Sciatic nerve (tissue), 2 donors: ENCODE measurements at places on chromosomes 1 and 21.

DNA sequence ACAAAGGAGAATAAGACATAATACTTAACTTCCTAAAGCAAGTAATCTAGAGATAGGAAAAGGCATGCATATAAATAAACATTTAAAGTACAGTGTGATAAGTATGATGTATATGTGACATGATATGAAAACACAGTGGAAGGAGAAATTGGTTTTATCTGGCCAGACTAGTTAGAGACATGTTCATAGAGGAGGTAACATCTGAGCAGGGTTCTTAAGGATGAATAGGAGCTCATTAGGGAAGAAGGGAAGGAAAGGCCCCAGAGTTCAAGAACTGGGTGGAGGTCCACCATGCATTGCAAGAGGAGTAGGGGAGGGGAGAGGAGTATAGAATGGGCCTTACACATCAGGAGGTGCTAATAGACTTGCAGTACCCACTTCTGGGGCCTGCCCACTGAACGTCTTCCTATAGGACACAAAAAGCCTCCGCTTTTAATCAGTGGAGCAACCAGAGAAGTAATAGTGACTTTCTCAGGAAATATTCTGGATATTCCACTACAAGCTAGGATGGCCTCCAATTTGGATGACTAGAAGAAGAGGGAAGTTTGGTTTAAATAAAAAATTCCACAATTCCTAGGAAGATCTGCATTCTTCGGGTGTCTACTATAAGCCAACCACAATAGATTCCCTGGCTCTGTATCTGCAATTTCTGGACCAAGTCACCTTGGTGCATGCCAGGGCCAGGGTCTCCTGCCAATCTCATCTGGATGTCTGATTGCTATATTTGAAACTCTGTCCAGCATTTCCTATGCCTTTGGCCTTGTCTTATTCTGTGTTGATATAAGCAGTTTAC is 41.9 kb downstream of the NGF start:
- no peak for DNase-seq

GRCh38 chr1:83883979-83884378 is 115.0 kb downstream of the TTLL7 start:
- no peak for DNase-seq

DNA sequence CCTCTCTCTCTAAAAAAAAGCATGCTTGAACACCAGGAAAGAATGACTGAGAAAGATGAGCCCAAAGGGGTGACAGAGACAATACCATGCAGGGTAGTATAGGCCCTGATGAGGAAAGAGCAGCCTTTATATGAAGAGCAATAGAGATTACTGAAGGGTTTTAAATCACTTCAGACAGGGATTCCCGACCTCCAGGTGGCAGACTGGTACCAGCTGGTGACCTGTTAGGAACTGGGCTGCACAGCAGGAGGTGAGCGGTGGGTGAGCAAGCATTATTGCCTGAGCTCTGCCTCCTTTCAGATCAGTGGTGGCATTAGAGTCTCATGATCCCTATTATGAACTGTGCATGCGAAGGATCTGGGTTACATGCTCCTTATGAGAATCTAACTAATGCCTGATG is 30.8 kb upstream of the GTF2B start:
- DNase-seq = no peak

- DNase-seq = no peak
Observed at GRCh38 chr1:83857103-83857502, 141.8 kb downstream of the TTLL7 start.

GRCh38 chr1:51570063-51570710 is 46.7 kb upstream of the OSBPL9 start:
- no peak for DNase-seq

GRCh38 chr1:163766257-163766918 is 444.6 kb downstream of the NUF2 start:
- DNase-seq = no peak

DNA sequence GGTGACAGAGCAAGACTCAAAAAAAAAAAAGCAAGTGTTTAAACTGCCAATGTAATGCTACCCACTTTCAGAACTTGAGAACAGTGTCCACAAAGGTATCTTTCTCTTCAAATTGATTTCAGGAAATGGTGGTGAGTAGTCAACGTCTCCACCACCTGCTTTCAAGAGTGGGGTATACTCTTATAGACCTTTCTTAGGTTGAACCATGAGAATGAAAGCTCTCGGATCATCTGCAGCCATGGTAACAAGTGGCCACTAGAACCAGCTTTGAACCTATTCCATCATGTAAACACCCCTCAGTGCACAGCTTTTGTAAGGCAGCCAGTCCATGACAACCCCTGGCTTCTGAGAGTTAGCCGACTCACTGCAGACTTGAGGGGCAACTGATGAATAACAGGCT is 107.4 kb downstream of the NTPCR start:
- DNase-seq = no peak

- DNase-seq = peak; percentile 84
Observed at GRCh38 chr1:234608025-234608910, 1.7 kb downstream of the IRF2BP2 start.

- no peak for DNase-seq
Observed at GRCh38 chr1:19504796-19505692, 19.7 kb upstream of the CAPZB start.

DNA sequence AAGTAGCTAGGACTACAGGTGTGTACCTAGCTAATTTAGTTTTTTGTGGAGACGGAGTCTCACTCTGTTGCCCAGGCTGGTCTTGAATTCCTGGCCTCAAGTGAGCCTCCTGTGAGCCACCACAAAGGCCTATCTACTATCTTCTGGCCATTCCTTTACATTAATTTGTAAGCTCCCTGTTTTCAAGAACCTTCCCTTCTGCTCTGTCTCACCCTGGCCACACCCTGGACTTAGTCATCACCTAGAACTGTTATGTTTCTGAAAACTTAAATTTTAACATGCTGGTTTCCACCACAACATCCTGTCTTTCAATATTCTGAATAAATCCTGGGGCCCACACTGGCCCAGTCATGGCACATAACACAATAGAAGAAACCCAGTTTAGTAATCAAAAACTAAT is 4.9 kb upstream of the B4GALT3 start:
- no peak for DNase-seq

DNA sequence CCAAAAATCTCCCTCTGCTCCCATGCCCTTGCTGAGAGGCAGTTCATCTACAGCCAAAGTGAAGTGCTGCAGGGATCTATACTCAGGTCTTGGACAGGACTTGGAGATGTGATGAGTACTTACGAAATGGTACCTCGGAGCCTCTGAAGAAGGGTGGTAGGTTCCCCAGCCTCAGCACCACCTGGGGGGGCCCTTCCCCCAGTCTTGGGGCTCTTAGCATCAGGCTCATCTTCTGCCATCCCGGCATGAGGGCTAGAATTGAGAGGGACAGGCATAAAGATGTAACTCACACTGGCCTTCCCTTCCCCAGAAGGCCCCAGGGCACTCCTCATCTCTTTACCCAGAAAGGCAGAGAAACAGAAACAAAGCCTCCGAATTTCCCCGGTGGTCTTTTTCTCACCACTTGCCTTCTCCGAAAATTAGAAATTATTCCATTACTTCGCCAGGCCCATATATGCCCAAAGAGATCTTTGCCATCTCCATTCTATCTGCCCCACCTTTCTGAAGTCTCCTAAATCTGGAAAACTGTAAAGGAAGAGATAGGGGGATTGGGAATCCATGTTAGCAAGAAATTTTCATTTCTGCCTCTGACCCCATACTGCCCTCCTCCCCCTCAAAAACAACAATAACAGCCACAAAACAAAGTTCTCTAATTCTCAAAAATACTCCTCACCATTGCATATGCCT is 827 bp downstream of the RFX5 start:
- DNase-seq = no peak

DNA sequence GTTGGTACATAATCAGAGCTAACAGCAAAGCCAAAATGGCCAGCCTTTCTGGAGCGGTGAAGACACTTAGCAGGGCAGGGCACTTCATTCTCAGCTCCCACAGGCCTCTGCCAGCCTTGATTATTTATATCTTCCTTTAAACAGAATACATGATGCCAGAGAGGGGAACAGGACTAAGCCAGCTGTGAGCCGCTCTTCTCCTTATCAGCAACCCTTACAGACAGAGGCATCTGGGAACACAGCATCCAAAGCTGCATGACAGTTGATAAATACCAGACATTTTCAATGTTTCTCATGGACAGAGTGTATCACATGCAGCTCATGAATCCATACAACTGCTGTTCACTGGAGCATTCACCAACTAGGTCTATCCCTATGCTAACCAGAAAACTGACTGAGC is 29.1 kb downstream of the DNAJC11 start:
- DNase-seq = no peak

- DNase-seq = no peak
Observed at GRCh38 chr21:36245115-36245514, 74.9 kb upstream of the MORC3 start.

DNA sequence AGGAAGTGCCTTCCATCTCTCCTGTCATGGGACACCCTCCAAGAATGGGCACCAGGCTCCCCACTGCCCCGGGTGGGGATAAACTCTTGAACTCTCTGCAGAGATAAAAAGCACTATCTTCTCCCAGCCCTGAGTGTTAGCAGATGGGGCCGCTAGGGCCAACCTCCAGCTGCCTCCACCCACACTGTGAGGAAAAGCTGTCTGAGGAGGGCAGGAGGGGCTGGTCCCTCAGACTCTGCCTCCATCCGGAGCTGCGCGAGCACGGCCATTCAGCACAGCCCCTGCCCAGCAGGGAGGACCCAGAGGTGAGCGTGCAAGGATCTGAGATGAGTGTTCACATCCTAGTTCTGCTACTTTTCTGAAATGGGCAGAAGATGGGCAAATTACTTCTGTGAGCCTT is 51.8 kb upstream of the TRABD2B start:
- DNase-seq = no peak

DNA sequence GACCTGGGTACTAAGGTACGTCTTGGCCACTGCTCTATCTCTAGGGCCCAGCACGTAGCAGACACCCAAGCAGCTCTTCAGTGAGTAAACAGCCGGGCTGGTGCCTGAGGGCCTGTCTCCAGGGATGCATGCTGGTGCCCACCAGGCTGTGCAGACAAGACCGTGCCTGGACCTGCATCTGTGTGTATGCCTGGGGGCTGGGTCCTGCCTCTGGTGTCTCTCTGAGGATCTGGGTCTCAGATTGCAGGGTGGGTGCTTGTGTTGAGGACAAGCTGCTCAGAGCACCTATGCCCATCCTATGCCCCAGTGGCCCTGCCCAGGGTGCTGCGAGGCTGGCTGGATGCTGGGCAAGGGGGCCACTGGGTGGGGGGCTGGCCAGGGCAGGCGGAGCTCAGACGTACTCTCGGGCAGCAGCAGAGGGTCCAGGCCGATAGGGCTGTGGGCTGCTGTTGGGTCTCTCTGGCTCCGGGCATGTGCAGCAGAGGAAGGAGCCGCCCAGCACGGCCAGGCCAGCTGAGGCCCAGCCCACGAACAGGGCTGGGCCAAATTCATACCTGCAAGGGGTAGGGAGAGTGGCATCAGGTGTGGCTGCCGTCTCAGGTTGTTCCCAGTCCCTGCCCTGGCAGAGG is 4.4 kb downstream of the CLDN19 start:
- no peak for DNase-seq
